ENCODE measurements at places on chromosomes 4 and X.

DNA sequence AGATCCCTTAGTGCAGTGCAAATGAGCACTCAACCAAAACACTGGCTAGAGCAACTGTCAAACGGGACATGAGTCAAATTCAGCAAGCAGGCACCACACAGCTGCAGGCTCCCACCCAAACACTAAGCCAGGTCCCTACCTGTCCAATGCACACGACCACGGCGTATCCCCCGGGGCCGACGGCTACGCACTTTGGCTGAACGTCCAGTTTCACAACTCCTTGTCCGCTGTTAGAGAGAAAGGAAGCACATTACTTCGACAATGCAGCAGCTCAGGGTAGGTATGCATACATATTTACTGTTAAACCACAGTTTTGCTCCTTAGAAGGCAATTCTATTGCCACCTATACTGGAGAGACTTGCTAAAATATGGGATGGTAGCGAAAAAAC lies 35.4 kb downstream of the WDR1 start:
- DNase-seq, result no peak

DNA sequence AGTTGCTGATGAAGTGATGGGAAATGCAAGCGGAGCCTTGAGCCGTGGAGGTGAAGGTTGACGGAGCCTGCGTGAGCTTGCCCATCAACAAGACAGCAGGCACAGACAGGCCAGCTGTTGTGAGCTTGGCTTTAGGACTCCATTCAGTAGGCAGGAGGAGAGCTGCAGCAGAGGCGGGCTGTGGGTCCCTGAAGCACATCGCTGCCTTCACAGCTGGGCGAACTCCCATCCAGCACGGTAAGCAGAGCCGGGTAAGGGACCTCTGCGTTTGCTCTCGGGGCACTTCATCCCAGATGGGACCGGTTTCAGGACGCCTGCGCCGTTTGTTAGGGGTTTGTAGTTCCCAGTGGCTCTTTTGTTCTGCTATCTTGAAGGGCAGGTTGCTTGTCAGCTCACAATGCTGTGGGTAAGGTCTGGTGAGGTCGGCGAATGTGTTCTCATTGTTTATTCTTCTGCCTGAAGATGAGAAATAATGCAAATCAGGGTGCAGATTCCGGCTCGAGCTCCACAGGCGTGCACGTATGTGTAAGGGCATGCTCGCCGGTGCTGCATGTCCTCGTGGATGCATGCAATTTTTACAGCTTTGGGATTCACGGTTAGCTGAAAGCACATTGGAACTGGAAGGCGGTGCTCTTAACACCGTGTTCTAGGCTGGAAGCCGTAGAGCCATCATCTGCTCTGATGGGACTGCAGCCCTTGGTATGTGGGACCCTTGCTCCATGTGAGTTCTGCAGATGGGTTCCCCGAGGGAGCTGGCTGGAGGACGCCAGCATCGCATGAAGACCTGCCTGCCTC lies 54.6 kb upstream of the CLDN34 start:
- peak; percentile 66 for DNase-seq

- DNase-seq, result no peak
These were observed 715.0 kb downstream of the GRID2 start for GRCh38 chr4:93018806-93019205.

DNA sequence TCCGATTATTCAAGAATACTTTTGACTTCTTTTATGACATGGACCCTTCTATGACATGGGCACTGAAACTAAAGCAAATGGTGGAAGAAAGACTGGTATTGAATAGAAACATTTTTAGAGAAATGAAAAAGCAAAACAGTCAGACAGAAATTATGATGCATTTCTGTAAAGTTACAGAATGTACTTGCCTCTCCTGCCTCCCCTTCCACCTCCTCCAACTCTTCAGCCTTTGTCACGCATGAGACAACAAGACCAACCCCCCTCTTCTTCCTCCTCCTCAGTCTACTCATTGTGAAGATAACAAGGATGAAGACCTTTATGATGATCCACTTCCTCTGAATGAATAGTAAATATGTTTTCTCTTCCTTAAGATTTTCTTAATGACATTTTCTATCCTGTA lies 46.3 kb upstream of the HUWE1 start:
- no peak for DNase-seq

- DNase-seq, result peak; percentile 94
These were observed 47.9 kb downstream of the CHIC2 start for GRCh38 chr4:54016504-54016903.

- no peak for DNase-seq
These were observed 672.5 kb upstream of the KLHL4 start for GRCh38 chrX:86845101-86845500.

All from NCI-H146 (cell line).